ENCODE measurements at places on chromosomes 12 and 14.
A peak's percentile ranks its signal among the peaks of the same experiment; 100 is the strongest.

DNA sequence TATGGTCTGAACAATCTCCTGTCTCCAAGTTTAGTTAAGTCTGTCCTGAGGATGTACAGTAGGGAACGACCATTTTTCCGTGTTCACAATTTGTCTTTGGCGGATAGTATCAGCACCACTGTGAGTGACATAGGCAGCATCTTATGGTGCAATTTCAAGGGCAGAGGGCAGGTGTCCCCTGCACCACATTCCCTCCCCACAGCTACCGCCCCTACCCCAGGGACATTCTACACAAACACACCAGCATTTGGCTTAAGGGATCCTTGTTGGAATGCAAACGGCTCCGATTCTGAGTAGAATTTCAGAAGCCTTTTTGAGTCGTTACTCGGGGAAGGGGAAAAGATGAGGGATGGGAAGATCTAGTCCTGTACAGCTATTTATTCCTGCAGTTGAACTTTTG, 25.1 kb upstream of the DICER1 start:
- DNase-seq = no peak

- no peak for DNase-seq
Measured at GRCh38 chr14:90503582-90503981, 106.8 kb downstream of the CALM1 start.

- no peak for DNase-seq
Measured at GRCh38 chr14:103101963-103102688, 7.6 kb downstream of the EXOC3L4 start.

- DNase-seq = peak; percentile 9
Measured at GRCh38 chr12:98188650-98189077, 326.7 kb upstream of the TMPO start.

GRCh38 chr12:92987362-92987761, 58.3 kb upstream of the EEA1 start:
- peak; percentile 91 for DNase-seq

- DNase-seq = no peak
Measured at GRCh38 chr14:77808250-77808649, 8.3 kb downstream of the ADCK1 start.

DNA sequence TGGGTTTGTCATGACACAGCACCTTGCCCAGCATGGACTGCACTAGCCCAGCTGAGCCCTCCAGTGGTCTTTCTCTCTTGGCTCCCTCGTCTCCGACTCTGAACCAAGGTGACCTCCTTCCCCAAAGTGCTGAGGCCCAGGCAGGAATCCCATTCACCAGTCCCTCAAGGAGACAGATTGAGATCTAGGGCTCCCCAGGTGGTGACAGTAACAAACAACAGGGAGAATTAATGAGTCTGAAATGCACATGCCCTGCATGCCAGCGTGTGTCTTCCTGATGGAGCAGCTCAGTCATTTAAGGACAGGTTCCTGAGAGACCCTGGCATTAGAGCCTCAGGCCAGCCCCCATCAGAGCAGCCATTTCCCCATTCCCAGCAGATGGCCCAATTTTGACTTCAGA, 51.4 kb upstream of the OAS1 start:
- DNase-seq = no peak

DNA sequence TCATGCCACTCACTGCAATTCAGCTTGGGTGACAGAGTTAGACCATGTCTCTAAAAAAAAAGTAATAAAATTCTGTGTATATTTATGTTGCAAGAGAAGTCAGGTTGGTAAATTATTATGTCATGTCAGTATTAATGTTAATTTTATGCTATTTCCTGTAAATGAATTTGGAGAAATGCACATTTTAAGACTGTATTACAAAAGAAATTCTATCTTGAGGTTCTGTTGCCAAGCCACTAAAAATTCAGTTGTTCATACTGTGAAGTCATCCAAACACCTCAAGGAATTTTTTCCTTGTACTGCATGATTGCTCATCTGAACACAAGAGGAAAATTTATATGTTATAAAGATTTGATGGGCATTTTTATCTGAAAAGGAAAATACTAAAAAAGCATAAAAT, 23.3 kb upstream of the HMGA2 start:
- DNase-seq = peak; percentile 30

DNA sequence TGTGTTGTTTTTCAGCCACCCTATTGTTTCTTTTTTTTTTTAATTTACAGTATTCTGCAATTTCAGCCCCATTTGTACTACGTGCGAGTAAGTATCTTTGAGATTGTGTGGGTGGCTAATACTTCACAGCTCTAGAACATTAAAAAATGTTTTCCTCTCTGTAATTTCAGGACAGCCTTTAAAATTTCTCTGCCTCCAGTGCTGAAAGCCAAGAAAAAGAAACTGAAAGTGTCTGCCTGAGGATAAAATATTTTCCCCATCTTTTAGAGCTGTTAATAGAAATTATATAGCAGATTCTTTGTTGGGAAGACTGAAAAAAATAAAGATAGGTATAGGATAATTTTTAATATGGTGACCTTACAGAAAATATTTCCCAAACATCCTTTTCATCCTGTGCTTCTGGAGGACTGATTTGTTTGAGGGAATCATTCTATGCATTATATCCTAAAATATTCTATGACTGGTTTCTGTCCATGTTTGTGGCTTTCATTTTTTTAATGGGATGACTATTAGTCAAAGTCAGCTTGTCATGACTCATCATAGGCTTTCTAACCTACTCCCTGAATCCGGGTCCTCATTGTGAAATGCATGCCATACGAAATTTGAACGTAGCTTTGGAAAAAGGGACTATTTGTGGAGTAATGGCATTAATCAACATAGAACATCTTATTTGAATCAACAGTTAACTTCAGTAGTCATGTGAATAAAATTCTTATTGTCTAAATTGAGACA, 10.8 kb upstream of the TCTN2 start:
- peak; percentile 95 for DNase-seq

DNA sequence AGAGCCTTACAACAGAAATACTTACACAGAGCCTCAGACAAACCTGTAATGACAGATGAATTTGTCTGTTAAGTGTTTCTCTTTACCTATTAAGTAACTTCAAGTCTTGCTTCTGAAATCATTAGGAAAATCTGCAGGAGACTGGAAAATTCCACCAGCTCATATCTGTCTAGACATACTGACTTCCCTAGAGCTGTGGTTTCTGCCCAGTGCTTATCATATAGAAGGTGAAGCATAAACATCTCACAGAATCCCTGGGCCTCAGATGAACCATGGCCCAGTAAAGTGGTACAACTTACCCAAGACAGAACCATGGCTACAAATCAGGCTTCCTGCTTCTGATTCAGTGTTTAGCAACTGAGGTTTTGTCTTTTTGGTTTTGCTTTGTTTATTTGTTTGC, 91.6 kb downstream of the EGLN3 start:
- DNase-seq = no peak

DNA sequence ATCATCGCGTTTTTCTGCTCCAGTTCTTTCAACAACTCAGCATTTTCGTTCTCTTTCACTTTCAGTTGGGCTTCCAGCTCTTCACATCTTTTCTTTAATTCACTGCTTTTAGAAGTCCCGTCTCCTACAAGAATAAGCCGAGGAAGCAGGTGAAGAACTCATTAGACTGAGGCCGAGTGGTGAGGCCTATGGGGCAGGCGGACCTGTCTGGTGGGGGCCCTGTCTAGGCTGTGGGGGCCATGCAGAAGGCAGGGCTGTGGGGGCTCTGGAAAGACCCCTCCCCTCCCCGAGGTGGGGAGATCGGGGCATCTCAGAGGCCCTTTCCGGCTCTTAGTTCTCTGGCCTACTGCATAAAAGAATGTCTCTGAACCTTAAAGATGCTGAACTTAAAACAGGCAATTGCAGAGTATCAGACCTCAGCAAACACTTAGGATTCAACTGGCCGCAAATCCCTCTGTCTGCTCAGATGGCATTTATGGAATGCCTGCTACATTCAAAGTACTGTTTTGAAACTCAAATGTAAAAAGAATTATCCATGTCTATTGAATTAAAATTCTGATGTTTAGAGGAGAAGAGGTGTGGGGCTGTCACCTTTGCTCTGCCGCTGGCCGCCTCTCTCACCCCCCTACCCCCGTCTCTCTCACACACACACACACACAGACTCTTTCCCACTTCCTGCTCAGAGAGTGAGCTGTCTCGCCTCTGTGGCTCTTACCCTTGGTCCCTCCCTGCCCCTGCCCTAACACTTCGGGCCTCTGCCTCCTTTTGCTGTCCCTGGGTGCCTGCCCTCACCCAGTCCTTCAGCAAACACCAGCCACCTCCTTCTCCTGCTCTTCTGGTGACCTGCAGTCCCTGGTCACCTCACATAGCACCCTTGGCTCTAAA, 34.7 kb downstream of the CCDC92 start:
- DNase-seq = no peak

GRCh38 chr12:124928095-124928911, 13.9 kb upstream of the UBC start:
- peak; percentile 40 for DNase-seq

DNA sequence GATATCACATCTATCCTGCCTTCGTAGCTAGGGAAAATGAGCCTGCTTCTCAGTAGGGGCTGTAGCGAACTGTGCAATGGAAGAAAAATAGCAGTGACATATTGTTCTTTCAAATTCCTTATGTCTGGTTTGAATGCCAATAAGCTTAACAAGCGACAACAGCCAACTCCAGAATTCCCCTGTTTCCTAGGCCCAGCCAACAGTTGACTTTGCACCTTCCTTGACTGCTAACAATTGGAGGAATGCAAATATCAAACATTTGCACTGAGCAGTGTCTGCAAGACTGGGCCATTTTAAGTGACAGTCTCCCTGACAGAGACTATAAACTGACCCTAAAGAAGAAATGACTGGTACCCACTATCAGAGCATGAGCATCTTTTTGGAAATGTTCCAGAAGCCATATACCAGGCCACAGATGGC, 12.0 kb upstream of the SERPINA1 start:
- DNase-seq = no peak

- no peak for DNase-seq
Measured at GRCh38 chr12:86663173-86663572, 407.0 kb upstream of the MGAT4C start.

DNA sequence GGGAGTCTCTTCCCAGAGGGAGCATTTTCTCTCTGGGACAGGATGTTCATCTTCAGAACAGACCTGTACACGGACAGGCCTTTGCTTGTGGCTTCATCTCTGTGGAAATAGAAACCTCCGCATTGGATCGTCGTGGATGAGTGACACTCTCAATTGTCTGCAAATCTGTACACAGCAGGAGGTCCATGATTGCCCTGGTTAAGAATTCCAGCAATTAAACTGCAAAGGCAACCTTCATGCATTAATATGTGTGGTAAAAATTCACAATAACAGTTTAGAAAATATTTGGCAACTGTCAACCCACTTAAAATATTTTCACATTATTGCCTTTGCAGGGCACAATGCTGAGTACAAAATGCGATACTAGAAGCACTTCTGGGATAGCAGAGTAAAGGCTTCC, 149.8 kb upstream of the SFSWAP start:
- DNase-seq = no peak

Measured in fibroblast of gingiva (primary cell).